ENCODE measurements at places on chromosomes 2 and 18.

GRCh38 chr18:62453864-62454263 lies 69.0 kb upstream of the ZCCHC2 start:
- no peaks in the 10 kb centered on the region for H3K27me3 ChIP-seq
- H3K27ac ChIP-seq, result no peak overlapping the region
- H3K36me3 ChIP-seq, result no peaks in the 10 kb centered on the region
- DNase-seq, result no peak
- no peaks in the 10 kb centered on the region for H3K4me1 ChIP-seq
- no peak overlapping the region for H3K4me3 ChIP-seq

DNA sequence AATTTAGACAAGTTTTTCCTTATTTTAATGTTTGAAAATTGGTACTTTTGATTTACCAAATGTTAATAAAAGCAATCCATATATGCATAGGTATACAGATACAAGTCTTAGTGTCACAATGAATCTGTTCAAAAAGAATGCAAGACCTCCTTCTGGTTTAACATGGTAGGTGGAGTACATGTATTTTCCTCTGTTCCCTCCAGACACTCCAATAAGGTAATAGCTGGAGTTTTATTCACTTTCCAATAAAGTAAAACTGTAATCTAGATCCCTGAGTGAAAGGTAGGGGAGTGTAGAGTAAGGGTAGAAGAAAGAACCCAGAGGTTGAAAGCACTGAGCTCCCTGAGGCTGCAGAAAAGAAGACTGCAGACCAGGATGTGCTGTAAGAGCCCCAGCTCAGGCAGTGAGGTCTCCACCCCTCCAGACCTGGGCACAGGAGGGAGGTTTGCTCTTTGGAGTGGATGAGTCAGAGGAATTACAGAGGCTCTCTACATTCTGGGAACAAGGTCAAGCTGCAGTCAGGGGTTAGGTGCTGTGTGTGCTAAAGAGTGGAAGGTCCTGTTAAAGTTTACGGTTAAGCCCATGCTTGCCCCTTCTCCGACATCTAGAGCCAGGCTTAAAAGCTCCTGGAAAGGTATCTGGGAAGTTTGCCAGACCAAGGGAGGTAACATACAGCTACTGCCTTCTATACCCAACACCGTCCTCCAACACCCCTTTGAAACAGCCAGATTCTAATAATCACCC lies 27.6 kb upstream of the STAT1 start:
- no peak for DNase-seq
- no peaks in the 10 kb centered on the region for H3K4me1 ChIP-seq
- no peaks in the 10 kb centered on the region for H3K36me3 ChIP-seq
- H3K27me3 ChIP-seq, result no peaks in the 10 kb centered on the region
- H3K4me3 ChIP-seq, result no peak overlapping the region

DNA sequence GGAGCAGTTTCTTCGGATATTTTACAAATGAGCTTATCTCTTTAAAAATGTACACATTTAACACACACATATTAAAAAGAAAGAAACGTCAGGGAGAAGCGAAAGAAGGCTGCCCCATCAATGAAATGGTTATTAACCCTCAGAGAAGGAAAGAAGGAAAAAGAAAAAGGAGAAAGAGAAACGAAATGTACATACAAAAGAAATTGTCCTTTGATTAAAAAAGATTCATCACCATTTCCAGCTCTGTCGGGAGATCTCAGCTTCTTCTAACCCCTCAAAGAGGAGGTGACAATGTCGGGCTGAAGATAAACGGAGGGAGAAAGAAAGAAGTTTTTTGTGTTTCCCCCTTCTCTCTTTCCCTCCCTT lies 1.5 kb downstream of the IKZF2 start:
- H3K27ac ChIP-seq, result peak overlapping the region; percentile 95
- DNase-seq, result no peak
- peaks cover 60% of the 10 kb centered on the region for H3K4me1 ChIP-seq

GRCh38 chr2:142824756-142825155 lies 52.7 kb upstream of the KYNU start:
- DNase-seq, result no peak
- H3K4me1 ChIP-seq, result peaks cover 4% of the 10 kb centered on the region
- no peaks in the 10 kb centered on the region for H3K36me3 ChIP-seq
- H3K27ac ChIP-seq, result no peak overlapping the region
- H3K27me3 ChIP-seq, result no peaks in the 10 kb centered on the region

- H3K4me1 ChIP-seq, result no peaks in the 10 kb centered on the region
- peaks cover 2% of the 10 kb centered on the region for H3K36me3 ChIP-seq
- DNase-seq, result no peak
- H3K27me3 ChIP-seq, result no peaks in the 10 kb centered on the region
- H3K4me3 ChIP-seq, result no peak overlapping the region
Observed at GRCh38 chr2:138395565-138396306, 105.8 kb upstream of the SPOPL start.

GRCh38 chr2:7685342-7686015 lies 768.3 kb downstream of the RNF144A start:
- no peak for DNase-seq
- peak overlapping the region; percentile 47 for H3K27ac ChIP-seq
- no peak overlapping the region for H3K4me3 ChIP-seq
- H3K27me3 ChIP-seq, result no peaks in the 10 kb centered on the region

GRCh38 chr18:3597409-3598357 lies 147.7 kb downstream of the TGIF1 start:
- H3K27me3 ChIP-seq, result no peaks in the 10 kb centered on the region
- peak overlapping the region; percentile 99 for H3K27ac ChIP-seq
- H3K4me3 ChIP-seq, result peak overlapping the region; percentile 46
- no peak for DNase-seq

DNA sequence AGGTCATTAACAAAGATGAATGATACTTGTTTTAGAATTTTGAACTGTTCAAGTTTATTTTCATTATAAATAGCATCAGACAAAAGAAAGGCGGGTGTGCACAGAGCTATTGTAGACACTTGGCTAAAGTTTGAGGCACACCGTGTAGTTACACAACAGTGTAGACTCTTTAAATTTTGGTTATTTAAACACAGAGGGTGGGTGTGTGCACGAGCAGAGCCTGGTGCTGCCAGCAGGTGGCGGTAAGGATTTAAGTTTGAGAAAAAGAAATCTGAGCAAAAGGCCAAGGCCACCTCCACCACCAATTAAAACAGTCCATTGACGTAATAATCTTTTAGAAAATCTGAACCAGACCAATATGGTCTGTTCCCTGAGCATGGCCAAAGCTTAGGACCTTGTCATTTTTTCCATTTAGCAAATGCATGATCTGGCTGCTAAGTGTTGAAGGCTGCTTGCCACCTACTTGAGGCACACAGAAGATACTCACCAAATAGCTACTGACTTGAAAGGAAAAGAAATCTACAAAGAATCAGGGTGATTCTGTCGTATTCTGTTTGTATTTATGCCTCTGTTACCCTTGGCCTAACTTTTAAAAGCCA lies 14.3 kb downstream of the COPS7B start:
- no peaks in the 10 kb centered on the region for H3K27me3 ChIP-seq
- no peak overlapping the region for H3K27ac ChIP-seq
- DNase-seq, result no peak
- no peak overlapping the region for H3K4me3 ChIP-seq
- H3K4me1 ChIP-seq, result peaks cover 3% of the 10 kb centered on the region
- peaks cover 22% of the 10 kb centered on the region for H3K36me3 ChIP-seq

- H3K27ac ChIP-seq, result peak overlapping the region; percentile 93
- H3K36me3 ChIP-seq, result peaks cover 4% of the 10 kb centered on the region
- peaks cover 95% of the 10 kb centered on the region for H3K4me1 ChIP-seq
- DNase-seq, result no peak
Observed at GRCh38 chr2:7013471-7014160, 96.4 kb downstream of the RNF144A start.

Data from mesothelial cell of epicardium (in vitro differentiated cells).